T-cell (primary cell): ENCODE measurements at places on chromosomes 1 and 21.

DNA sequence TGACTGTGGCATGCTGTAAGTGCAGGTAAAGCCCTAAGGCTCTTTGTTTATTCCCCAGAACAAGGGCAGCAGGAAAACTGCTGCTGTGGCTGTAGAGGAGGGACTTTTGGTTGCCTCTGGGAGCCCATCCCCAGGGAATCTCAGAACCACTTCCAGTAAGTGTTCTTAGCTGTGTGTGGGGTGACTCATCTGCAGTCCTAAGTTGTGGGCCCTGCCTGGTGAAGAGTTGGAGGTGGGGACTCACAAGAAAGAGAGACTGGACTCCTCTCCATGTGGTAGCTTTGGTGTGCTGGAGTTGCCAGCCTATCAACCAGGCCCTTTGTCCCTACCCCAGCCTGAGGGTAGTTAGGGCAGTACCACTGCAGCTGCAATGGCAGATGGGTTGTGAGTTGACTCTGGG lies 24.0 kb upstream of the DENND1B start:
- no peak for DNase-seq

GRCh38 chr1:75092141-75092540 lies 42.0 kb upstream of the LHX8 start:
- no peak for DNase-seq

- DNase-seq = no peak
These were observed 58.5 kb downstream of the PALMD start for GRCh38 chr1:99704356-99704816.

DNA sequence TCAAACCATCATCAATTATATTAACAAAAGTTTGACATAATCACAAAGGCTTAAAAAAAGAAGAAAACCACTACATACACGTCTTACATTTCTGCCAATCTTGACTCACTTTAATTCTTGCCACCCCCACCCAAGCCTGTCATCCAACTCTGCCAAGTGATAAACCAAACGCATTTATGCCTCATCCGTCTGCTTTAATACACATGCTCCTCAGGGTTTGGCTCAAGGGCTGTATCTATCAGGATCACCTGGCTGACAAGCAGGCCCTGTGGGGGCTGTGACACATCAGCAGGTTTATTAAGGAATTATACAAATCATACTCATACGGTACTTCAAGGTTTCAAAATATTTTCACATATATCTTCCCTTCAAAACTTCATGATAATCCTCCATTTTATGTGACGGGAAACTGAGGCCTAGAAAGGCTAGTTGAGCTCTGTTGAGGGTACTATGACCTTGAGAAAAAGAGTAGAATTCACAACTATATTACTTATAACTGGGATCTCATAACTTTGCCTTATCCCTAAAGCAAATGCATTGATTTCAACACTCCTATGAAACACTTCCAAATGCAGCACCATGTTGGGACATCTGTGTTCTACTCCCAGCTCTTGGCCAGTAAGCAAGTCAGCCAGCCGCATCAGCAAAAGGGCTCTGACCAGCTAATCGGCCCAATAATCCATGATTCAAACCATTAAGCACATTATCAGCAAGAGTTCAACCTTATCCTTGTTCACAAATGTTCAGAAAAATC lies 8.7 kb downstream of the SORT1 start:
- DNase-seq = no peak

- no peak for DNase-seq
These were observed 16.4 kb downstream of the TP73 start for GRCh38 chr1:3668585-3669300.

DNA sequence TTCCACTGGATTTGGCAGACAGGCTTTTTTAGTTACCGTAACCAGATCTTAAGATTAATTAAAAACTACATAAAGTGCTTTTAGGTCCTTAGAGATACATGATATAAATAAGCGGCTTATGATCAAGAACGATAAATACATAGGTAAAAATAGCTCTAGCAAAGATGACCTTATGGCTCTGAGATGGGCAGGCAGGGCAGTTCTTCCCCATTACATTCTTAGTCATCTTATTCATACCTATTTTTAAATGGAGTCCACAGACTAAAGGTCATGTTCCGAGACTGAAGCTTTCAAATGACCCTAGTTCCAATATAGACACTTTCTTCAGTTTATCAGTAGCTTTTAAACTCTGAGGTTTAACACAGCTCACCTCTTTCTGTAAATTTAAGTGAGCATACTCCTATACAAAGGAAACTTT lies 4.3 kb downstream of the MCL1 start:
- DNase-seq = no peak
